ENCODE measurements at places on chromosomes 11 and 22.

- no peak for DNase-seq
Measured at GRCh38 chr22:42646569-42647525, 2.3 kb downstream of the CYB5R3 start.

- DNase-seq, result no peak
Measured at GRCh38 chr22:49040111-49040510, 787.6 kb downstream of the BRD1 start.

- no peak for DNase-seq
Measured at GRCh38 chr11:110606415-110606814, 105.8 kb downstream of the ARHGAP20 start.

- no peak for DNase-seq
Measured at GRCh38 chr22:23773483-23774113, 949 bp downstream of the MMP11 start.

DNA sequence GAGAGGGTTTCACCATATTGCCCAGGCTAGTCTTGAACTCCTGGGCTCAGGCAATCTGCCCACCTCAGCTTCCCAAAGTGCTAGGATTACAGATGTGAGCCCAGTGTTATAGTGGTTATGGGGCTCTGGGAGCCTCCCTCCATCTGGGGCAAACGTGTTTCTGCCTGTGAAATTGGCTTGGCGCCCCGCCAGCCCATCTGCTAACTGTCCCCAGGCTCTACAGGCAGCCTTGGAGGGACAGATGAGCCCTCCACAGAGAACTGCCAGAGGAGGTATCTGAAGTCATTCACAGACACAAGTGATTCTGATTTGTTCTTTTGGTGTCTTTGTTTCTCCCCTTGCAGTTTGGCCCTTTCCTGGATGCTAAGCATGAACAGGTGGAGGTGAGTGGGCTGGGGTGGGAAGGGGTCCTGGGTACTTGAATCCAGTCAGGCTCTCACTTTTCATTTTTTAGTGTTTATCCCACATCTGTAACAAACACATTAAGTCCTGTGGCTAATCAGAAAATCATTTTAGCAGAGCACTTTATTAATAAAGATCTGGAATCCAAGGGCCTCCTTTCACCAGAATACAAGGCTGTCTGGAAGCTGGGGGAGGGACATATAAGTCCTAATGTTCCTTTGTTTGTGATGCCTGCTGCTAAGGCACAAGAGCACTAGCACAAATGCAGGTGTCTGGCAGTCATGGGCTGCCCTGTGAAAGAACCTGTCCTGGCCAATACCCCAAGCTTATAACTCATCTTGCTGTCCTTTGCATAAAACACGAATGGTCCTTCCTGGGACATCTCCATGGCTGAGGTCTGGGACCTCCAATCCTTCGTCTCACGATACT lies 25.7 kb upstream of the CDC42EP2 start:
- DNase-seq, result no peak

- no peak for DNase-seq
Measured at GRCh38 chr11:13101644-13102512, 92.8 kb downstream of the RASSF10 start.

GRCh38 chr11:117953024-117953671 lies 23.9 kb upstream of the TMPRSS13 start:
- peak; percentile 63 for DNase-seq

GRCh38 chr11:134363592-134363991 lies 31.8 kb downstream of the GLB1L2 start:
- no peak for DNase-seq

All from CD4-positive, alpha-beta T cell treated with Interleukin-1 beta for 1 hour (primary cell).